ENCODE measurements at places on chromosomes 1 and 21.
A peak's percentile ranks its signal among the peaks of the same experiment; 100 is the strongest.

DNA sequence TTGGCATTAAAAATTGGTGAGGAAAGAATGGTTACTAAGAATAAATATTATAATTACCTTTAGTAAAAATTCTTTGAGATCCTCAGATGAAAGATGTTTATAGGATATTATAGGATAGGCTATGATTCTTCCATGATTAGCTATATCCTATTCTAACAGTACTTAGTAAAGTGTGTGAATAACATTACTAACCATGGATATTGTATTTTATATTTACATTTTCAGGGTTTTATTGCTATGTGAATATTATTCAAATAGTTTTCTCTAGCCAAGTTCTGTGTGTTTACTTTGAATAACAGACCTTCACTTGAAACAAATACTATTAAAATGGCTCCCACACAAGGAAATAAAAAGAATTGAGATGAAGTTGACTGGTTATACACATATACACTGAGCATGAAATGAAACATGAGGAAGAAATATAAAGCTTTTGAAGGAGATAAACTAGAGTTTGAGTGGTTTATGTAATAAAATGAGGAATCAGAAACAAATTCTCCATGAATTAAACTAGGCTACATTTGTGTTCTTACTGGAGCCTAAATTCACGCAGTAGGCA, 479.4 kb upstream of the PKN2 start:
- no peaks in the 10 kb centered on the region for H3K27me3 ChIP-seq
- no peak overlapping the region for H3K4me3 ChIP-seq
- H3K27ac ChIP-seq, result no peak overlapping the region
- DNase-seq, result no peak

GRCh38 chr1:199723250-199723956, 304.1 kb upstream of the NR5A2 start:
- H3K27ac ChIP-seq, result no peak overlapping the region
- peaks cover 9% of the 10 kb centered on the region for H3K27me3 ChIP-seq
- DNase-seq, result no peak
- no peaks in the 10 kb centered on the region for H3K36me3 ChIP-seq
- H3K4me1 ChIP-seq, result peaks cover 8% of the 10 kb centered on the region

DNA sequence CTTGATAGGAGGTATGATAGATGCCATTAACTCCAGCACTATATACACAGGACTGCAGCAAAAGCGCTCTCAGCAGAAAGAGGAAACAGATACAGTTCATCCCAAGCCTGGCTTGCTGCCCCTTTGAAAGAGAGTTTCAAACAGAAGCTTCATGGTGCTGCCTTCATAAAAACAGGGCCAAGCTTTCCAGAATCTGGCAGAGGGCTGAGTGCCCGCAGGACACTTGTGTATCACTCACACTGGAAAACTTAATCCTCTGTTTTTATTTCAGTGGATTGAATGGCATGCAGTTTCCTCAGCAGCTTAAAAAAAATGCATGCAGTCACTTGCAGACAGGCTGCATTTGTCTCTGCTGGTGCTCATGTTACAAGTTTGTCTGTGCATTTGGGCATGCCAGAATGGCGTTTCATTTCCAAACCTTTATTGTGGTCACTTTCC, 40.4 kb downstream of the KCNJ15 start:
- no peaks in the 10 kb centered on the region for H3K36me3 ChIP-seq
- DNase-seq, result no peak
- H3K4me3 ChIP-seq, result no peak overlapping the region
- no peak overlapping the region for H3K27ac ChIP-seq
- H3K27me3 ChIP-seq, result no peaks in the 10 kb centered on the region
- H3K4me1 ChIP-seq, result peaks cover 30% of the 10 kb centered on the region

DNA sequence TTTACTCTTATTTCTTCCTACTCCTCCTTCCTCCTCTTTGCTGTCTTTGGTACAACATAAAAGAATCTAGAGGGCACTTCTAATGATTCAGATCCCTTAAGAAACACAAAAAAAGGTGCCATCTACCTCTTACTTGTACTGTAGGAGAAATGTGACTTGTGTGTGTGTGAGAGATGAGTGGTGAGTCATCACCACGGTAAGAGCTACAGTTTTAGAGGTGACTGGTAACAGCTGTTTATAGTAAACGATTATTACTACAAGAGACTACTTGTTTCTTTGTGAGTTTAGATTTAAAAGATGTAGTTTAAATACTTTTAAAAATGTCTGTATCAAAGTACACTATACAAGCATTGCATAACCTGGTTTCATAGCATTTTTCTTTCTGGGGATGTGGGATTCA, 40.4 kb downstream of the SLC35D1 start:
- DNase-seq, result peak; percentile 11
- peaks cover 6% of the 10 kb centered on the region for H3K4me1 ChIP-seq
- peaks cover 50% of the 10 kb centered on the region for H3K36me3 ChIP-seq
- H3K4me3 ChIP-seq, result no peak overlapping the region
- no peaks in the 10 kb centered on the region for H3K27me3 ChIP-seq
- peak overlapping the region; percentile 76 for H3K27ac ChIP-seq

DNA sequence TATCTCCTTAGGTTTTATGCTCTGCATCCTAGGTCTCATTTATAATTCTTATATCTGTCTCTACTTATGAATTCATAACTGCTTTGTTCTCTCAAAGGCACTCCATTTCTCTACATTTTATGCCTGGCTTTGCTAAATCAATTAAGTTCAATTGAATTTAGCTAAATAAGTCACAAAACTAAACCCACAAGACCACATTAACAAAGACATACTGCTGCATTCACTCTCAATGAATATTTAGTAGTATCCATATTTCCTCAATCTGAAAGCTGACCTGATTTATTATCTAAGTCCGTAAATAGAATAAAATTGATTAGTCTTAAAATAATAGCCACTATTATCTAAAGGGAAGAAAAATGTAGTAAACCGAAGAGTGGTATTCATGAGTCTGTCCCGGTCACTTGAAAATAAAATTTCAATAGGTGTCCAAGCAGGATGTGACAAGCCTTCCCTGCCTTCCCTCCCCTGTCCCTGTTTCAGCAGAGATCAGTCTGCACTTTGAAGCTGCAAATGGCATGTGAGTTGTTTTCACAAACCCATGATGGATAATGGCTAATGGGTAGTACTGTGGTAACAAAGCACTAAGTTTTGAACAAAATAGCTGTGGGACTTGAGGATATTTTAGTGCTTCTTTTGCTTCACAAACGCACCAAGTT, 295.0 kb upstream of the NCAM2 start:
- H3K36me3 ChIP-seq, result no peaks in the 10 kb centered on the region
- no peak overlapping the region for H3K4me3 ChIP-seq
- no peaks in the 10 kb centered on the region for H3K27me3 ChIP-seq
- H3K4me1 ChIP-seq, result no peaks in the 10 kb centered on the region
- H3K27ac ChIP-seq, result no peak overlapping the region
- DNase-seq, result no peak

- H3K27me3 ChIP-seq, result no peaks in the 10 kb centered on the region
- H3K4me3 ChIP-seq, result peak overlapping the region; percentile 55
- peaks cover 76% of the 10 kb centered on the region for H3K4me1 ChIP-seq
- H3K36me3 ChIP-seq, result peaks cover 32% of the 10 kb centered on the region
These were observed 905 bp downstream of the BTBD19 start for GRCh38 chr1:44808938-44809917.

- H3K4me1 ChIP-seq, result no peaks in the 10 kb centered on the region
- H3K27ac ChIP-seq, result no peak overlapping the region
- no peak for DNase-seq
- H3K4me3 ChIP-seq, result no peak overlapping the region
- no peaks in the 10 kb centered on the region for H3K36me3 ChIP-seq
These were observed 54.2 kb upstream of the SPATA6 start for GRCh38 chr1:48526008-48526710.

DNA sequence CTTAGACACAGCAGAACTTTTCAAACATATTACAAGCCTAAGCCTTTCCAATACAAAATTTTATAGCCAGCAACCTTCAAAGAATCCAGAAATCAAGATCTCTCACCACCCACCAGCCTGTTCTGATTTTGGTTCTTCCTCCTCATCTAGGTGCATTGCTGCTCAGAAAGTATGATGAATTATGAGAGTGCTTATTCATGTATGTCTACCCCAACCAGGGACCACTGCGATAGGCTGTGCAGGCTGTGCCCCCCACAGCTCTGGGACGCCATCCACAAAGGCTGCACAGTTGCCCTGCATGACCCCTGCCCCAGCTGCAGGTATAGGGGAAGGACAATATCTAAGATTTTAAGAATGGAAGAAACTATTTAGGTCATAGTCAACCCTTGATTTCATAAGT, 55.4 kb downstream of the WDR64 start:
- H3K36me3 ChIP-seq, result no peaks in the 10 kb centered on the region
- H3K27me3 ChIP-seq, result no peaks in the 10 kb centered on the region
- peaks cover 18% of the 10 kb centered on the region for H3K4me1 ChIP-seq
- no peak overlapping the region for H3K4me3 ChIP-seq
- no peak overlapping the region for H3K27ac ChIP-seq

DNA sequence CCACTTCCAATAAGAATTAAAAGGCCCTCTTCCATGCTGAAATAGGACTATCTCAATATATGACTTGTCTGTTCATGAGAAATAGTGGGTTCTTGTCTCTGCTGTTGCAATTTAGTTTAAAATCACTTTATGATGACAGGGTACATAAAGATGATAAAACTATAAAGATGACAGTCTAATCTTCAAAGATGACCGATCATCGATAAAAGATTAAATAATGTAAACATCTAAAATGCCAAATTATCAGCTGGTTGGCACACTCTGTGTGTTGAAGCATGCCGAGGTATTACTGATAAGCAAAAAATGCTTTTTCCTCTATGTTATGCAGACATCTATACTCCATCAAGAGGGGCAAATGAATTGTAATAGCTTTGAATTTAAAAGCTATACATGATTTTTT, 89.5 kb downstream of the ADGRL4 start:
- no peaks in the 10 kb centered on the region for H3K4me1 ChIP-seq
- no peaks in the 10 kb centered on the region for H3K27me3 ChIP-seq
- H3K27ac ChIP-seq, result no peak overlapping the region
- no peaks in the 10 kb centered on the region for H3K36me3 ChIP-seq
- no peak overlapping the region for H3K4me3 ChIP-seq

Data from activated CD8-positive, alpha-beta T cell treated with anti-CD3 and anti-CD28 coated beads for 36 hours (primary cell).